ENCODE measurements at places on chromosomes 2 and 18.

DNA sequence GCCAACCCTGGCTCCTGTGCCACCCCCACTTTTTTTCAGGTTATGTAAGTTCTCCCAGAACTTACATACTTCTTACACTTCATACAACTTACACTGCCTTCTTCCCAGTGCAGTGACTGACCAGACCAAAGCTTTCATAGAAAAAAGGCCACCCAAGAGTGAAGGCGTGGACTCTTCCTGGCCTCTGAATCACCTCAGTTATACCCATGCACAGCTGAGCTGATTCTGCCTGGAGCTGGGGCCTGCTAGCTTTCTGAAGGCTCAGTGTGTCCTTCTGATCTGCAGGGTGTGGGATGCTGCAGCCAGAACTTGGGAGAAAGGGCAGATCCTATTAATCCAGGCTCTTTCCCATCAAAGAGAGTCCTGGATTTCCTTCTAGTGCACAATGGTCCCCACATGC lies 216.1 kb downstream of the TTC32 start:
- no peak for DNase-seq

DNA sequence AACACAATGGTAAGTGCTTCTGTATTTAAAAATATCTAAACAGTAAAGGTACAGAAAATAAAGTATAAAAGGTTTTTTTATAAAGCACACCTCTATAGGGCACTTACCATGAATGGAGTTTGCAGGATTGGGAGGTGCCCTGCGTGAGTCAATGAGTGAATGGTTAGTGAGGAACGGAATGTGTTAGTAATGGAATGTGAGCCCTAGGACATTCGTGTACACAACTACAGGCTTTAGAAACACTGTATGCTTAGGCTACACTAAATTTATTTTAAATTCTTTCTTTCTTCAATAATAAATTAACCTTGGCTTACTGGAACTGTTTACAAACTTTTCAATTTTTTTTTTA lies 337.9 kb upstream of the SLC39A10 start:
- no peak for DNase-seq

DNA sequence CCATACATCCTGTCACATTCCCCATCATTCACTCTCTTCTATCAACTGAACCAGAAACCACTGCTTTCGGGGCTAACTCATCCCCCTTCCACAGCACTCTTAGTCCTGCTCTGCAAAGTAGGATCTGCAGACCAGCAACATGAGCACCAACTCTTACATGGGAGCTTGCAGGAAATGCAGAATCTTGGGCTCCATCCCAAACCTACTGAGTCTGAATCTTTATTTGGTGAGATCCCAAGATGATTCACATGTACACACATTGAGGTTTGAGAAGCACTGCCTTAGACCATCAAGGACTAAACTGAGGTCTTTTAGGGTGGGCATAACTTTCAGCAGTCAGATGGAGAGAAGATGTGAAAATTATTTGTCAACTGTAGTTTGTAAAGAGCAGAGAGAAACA lies 235.6 kb upstream of the EPHA4 start:
- DNase-seq = no peak

GRCh38 chr2:67650291-67651133 lies 253.4 kb downstream of the ETAA1 start:
- no peak for DNase-seq

- DNase-seq = no peak
Measured at GRCh38 chr2:118340103-118340502, 251.8 kb downstream of the INSIG2 start.

- DNase-seq = no peak
Measured at GRCh38 chr2:194549387-194549786, 1107.6 kb upstream of the SLC39A10 start.

DNA sequence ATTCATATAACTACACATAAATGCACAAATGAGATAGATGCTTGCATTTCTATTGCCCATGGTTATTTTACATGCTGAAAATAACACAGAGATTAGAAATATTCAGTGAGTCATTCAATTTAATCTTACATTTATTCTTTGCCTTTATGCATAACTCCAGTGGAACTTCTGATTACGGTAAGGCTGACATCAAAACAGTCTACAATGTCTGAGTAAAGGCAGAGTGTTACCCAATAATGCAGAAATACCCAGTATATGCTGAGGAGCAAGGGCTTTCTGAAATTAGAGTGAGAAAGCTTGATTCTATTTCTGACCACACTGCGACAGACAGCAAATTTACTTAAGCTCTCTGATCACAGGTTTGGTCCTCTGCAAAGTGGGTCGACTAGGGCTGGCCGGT lies 9.2 kb downstream of the NMI start:
- no peak for DNase-seq

DNA sequence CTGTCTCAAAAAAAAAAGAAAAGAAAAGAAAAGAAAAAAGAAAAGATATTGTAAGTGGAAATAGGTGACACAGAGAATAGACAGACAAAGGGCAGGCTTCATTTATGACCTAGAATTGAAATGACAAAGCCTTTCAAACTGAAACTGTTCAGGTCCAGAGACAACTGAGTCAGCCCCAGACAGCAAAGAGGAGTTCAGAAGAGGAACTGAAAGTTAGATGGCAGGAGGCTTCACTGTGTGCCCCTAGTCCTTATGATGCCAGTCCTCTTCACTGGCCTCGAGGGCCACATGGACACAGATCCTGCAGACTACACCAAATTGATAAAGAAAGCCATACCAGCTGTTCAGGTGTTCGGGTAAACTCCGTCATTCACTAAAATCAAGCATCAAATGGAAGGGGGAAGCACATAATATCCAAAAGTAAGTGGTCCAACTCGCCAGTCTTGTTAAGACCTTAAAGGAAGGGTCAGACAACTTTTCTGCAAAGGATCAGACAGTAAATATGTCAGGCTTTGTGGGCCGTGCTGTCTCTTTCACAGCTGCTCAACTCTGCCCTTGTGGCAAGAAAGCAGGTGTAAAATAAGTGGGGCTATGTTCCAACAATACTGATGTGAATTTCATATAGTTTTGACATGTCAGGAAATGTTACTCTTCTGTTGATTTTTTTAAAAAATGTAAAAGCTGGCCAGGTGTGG lies 231.9 kb upstream of the MGAT5 start:
- no peak for DNase-seq

- no peak for DNase-seq
Measured at GRCh38 chr2:195722075-195722474, 65.0 kb downstream of the SLC39A10 start.

DNA sequence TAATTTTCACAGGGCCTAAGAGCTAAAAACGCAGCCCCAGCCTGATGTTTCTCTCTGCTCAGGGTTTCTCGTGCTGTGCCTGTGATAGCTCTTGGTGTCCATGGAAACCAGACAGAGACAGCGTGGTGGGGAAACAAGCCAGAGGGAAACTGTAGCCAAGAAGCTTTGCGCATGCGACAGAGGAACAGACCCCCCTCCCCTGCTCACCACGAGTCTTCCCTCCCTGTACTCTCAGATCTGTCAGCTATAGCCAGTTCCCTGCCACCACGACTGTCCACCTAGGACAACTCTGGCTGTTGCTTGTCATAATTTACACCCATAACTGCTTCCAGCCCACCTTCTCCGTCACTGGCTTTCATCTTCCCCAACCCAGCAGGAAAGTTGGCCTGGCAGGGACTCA lies 13.2 kb upstream of the DNAJC27 start:
- DNase-seq = peak; percentile 53

DNA sequence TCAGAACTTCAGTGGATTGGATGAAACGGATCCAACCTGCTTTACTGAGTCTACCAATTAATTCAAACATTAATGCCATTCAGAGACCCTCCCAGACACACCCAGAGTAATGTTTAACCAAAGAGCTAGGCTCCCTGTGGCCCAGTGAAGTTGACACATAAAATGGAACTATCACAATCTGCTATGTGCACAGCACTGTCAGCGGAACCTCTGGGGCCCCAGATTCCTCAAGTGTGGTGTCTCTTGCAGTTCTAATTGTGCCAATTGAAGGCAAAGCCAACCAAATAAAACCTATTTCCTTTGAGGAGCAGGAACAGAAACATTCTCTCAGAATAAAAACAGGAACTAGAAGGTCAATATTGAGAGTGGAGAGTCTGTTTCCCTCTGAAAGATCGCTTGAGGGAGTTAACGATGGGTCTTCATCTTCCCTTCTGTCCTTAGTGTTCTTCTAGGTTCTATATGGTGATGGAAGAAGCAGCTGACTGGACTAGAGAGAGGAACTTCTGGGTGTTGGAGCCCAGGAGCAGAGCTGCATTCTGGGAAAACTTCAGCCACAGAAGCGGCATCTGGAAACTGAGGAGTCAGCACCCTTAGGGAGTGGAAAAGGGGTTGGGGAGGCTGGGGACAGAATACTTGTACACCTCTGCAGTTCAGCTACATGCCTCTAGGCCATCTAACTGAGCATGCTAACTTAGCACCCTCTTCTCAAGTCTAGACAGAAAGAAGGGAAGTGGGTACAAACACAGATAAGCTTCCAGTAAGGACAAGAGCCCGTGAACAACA lies 174.4 kb upstream of the FBXO11 start:
- no peak for DNase-seq

GRCh38 chr2:188523919-188524318 lies 232.2 kb downstream of the GULP1 start:
- DNase-seq = no peak

DNA sequence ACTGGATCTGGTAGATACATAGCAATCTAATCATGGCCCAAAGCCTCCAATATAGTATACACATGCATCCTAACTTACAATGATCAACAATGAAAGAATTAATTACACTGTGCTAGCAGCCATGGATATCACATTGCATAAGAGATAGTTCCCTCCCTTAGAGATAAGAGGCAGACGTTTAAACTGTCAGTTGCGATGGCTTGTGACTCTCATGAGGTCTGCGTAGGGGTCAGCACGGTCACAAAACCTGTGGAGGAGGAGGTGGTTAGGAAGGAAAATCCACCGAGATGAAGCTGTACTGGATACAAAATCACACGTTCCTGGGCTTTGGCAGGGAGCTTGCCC lies 800 bp upstream of the RALB start:
- DNase-seq = no peak

DNA sequence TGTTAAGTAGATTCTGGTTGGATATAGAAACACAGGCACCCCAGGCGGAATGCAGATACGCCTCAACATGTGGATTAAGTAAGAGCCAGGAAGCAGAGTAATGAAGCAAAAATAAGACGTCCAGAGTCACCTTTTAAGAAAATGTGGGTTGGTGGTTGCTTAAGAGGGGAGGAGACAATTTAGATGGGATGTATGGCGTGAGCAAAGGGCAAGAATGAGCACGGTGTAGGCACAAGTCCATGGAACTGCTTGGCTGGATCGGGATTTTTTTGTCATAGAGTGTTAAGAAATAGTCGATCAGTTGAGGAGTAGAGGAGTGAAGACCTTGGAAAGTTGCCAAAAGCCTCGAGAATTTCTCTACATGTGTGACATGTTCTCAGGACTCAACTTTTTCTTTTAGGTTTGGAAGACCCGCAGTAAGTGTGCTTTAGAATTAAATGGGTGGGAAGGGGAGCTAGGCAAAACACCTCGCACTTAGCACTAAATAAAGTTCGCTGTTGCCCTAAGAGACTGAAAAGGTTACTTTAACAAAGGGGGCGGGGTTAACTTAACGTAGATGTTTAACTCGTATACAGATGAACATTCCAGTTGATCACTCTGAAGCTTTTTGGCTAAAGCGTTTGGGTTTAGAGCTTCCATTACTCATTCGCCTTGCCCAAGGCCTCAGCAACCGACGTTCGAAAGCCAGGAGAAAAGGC lies 716 bp upstream of the SLC39A10 start:
- DNase-seq = no peak

DNA sequence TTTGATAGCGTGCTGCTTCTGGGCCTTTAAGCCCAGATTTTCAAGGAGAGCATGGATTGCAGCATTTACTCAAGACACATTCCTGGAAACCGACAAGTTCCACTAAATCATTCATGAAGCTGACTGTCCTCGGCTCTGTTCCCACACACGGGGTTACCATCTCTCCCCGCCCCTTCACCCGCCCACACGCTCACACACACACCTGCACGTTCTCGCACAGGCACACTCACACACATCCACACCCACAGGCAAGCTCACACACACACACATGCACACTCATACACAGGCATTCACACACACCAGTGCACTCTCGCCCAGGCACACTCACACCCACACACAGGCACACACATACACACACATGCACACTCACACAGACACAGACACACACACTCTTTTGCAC lies 150.0 kb upstream of the AGAP1 start:
- no peak for DNase-seq

DNA sequence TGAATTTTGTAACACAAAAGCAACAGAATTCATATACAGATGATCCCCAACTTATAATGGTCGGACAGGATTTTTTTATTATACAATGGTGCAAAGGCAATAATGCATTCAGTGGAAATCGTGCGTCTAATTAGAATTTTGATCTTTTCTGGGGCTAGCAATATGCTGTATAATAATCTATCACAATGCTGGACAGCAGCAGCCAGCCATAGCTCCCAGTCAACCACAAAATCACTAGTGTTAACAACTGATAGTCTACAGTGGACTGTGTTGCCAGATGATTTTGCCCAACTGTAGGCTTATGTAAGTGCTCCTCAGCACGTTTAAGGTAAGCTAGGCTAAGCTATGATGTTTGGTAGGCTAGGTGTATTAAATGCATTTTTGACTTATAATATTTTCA lies 399.0 kb upstream of the SLC39A10 start:
- DNase-seq = no peak

- no peak for DNase-seq
Measured at GRCh38 chr2:11278219-11278618, 66.2 kb downstream of the ROCK2 start.

- no peak for DNase-seq
Measured at GRCh38 chr18:11047817-11048216, 101.6 kb downstream of the PIEZO2 start.

GRCh38 chr2:69977906-69978482 lies 16.6 kb upstream of the ASPRV1 start:
- no peak for DNase-seq

- no peak for DNase-seq
Measured at GRCh38 chr2:56688661-56689060, 504.9 kb downstream of the CCDC85A start.

DNA sequence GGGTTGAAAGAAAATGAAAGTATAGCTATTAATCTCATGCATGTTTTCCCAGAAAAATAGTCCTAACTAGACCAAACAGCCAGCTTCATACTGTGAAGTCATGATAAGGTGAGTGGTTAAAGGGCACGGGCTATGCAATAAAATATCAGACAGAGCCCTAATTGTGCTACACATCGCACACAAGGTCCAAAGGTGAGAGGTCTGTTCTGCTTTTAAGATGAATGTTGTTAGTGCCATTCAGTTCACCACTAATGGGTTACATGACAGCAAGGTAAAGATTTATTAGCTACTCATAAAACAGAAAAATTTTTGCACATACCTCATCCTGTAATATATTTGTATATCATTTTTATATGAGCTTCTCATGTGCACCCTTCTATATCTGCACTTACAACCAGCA lies 105.0 kb upstream of the STK17B start:
- no peak for DNase-seq

GRCh38 chr2:75600461-75601011 lies 39.8 kb upstream of the EVA1A start:
- no peak for DNase-seq

DNA sequence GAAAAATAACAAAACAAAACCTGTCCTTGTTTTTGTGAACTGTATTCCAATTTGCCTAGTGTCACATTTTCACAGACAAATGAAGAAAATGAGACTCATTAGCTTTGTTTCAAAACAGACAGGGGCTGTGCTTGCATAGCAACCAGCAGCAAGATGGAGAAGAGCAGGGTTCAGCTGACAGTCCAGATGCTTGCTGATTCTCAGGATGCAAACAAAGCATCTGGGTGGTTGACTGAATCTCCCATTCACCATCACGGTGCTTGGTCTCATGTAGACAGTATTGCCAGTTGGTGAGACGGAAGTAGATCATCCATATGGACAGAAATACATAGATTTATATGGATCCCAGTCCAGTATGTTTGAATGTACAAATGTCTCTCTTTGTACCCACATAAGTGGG lies 326.8 kb downstream of the CCDC85A start:
- no peak for DNase-seq

Data from NCI-H1417 treated with DMSO at 0.1 percent for 48 hours (cell line).